NCI-H1694 treated with DMSO at 0.1 percent for 48 hours (cell line): ENCODE measurements at places on chromosomes 5 and 9.

- DNase-seq, result no peak
Measured at GRCh38 chr5:170269579-170269978, 28.0 kb downstream of the LCP2 start.

GRCh38 chr5:122774519-122774860 lies 390 bp upstream of the SNX2 start:
- no peak for DNase-seq

GRCh38 chr5:1380011-1380817 lies 35.3 kb upstream of the CLPTM1L start:
- no peak for DNase-seq

- DNase-seq, result no peak
Measured at GRCh38 chr9:15227491-15227890, 79.5 kb downstream of the TTC39B start.

GRCh38 chr9:126777733-126778132 lies 27.1 kb upstream of the ZBTB43 start:
- no peak for DNase-seq

DNA sequence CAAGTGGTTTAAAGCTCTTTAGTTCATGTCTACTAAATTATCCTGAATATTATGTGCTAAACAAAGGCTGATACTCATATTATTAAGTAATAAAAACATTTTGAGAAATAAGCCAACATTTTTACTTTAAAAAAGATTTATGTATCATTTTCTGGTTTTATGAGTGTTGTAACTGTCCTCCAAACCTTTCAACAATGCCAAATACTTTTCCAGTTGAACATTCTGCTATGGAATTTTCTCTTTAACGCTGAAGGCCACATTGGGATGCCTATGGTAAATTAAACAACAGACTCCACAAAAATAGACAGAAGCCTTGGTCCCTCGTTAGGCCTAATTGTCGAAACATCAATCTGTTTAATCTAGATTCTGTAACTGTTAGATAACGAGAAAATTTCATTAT lies 131.3 kb downstream of the GLIS3 start:
- DNase-seq, result no peak

- DNase-seq, result no peak
Measured at GRCh38 chr5:79613549-79613948, 1.3 kb downstream of the TENT2 start.

GRCh38 chr5:22495016-22495720 lies 358.0 kb downstream of the CDH12 start:
- no peak for DNase-seq

GRCh38 chr9:35611230-35611797 lies 6.3 kb downstream of the TESK1 start:
- DNase-seq, result peak; percentile 11

DNA sequence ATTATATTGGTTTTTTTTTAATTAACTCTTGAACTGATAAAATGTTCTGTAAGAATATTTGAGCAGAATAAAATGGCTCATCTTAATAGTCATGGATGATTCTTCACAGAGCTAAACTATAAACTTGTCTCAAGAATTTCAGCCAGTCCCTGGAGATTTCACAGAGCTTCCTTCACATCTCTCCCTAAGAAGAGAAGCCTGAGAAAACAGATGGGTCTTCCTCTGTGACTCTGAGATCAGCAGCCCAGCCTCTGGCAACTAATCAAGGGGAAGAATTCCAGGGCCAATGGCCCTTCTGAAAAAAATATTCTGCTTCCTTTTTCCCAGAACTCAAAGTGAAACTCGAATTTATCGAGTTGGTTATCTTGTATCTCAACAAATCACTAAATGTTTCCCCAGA lies 122.2 kb upstream of the ITGA1 start:
- DNase-seq, result no peak

- no peak for DNase-seq
Measured at GRCh38 chr9:86771941-86772634, 175.2 kb downstream of the GAS1 start.

GRCh38 chr9:79583952-79584654 lies 12.3 kb downstream of the TLE4 start:
- DNase-seq, result no peak
